ENCODE measurements at places on chromosomes 7 and 10. TPM values are rescaled to one million over a fixed set of nuclear protein-coding genes. Genes with fewer than 3 reads are reported as not detected.

DNA sequence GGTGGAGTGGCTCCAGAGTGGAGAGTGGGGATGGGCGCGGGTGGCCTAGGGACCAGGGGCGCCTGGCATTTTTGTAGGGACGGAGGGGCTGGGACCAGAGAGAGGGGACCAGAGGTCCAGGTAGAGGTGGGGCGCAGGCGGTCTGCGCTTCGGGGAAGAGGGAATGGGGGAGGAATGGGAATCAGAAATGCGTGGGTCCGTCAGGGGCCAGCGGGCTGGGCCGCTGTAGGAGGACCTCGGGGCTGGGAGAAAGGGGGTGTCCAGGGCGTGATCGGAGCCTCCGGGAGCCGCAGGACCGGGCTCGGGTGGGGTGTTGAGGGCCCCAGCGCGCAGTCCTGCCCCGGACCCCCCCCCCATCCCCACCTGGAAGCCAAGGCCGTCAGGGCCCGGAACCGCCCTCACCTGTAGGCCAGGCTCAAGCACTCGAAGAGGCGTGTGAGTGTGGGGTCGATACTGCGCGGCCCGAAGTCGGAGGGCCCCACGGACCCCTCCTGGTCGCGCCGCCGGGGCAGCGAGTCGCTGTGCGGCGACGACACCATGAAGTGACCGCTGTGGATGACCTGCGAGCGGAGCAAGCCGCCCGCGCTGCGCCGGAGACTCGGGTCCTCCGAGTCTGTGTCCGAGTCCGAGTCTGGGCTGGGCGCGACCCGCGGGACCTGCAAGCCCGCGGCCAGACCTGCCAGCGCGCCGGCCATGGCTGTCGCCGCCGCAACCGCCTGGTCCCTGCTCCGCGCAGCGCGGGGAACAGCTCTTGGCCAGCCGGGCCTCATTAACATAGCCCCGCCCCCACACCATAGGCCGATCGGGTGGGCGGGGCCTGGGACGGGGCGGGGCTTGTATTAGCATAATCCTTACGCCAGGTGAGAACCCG is at the start of gene MLXIPL:
MLXIPL (minus strand) TSS at position 725 of the 871 bp plus-strand sequence; CDS start at position 695, 30 bp downstream.
- H3K36me3 ChIP-seq = no peaks in the 10 kb centered on the region
- H3K27me3 ChIP-seq = peaks cover 24% of the 10 kb centered on the region
- DNase-seq = peak; percentile 31
- H3K27ac ChIP-seq = no peak within 1 kb of the TSS
- peaks cover 7% of the 10 kb centered on the region for H3K4me1 ChIP-seq

- H3K27me3 ChIP-seq = no peaks in the 10 kb centered on the region
- H3K36me3 ChIP-seq = no peaks in the 10 kb centered on the region
- no peak overlapping the region for H3K27ac ChIP-seq
- no peaks in the 10 kb centered on the region for H3K4me1 ChIP-seq
- no peak for DNase-seq
Observed at GRCh38 chr10:93182049-93182327, 108.3 kb downstream of the CYP26A1 start.

GRCh38 chr7:65989694-65990080 is 7.7 kb upstream of the GUSB start:
- no peaks in the 10 kb centered on the region for H3K36me3 ChIP-seq
- H3K4me3 ChIP-seq = no peak overlapping the region
- DNase-seq = no peak
- no peaks in the 10 kb centered on the region for H3K4me1 ChIP-seq

- H3K4me1 ChIP-seq = no peaks in the 10 kb centered on the region
- H3K27ac ChIP-seq = no peak overlapping the region
- no peak overlapping the region for H3K4me3 ChIP-seq
- no peak for DNase-seq
Observed at GRCh38 chr10:77214799-77215198, 422.8 kb downstream of the KCNMA1 start.

DNA sequence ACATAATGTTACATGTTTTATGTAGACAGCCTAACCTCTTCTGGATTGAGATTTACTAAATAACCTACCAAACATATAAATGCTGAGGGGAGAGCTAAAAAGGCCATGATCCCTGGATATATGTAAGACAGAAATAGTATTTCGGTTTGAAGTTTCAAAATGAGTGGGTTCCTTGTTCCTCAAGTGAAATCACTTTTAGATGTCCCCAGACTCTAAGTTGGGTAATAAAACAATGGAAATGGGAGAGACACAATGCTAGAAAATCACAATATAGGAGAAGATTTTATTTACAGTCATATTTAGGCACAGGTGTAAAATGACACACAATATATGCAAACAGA is 56.5 kb downstream of the SHTN1 start:
- H3K27ac ChIP-seq = no peak overlapping the region
- no peaks in the 10 kb centered on the region for H3K27me3 ChIP-seq
- no peaks in the 10 kb centered on the region for H3K36me3 ChIP-seq
- H3K4me1 ChIP-seq = no peaks in the 10 kb centered on the region

GRCh38 chr7:86664486-86664885 is 20.8 kb downstream of the GRM3 start:
- no peak overlapping the region for H3K27ac ChIP-seq
- H3K4me1 ChIP-seq = no peaks in the 10 kb centered on the region
- DNase-seq = no peak
- no peaks in the 10 kb centered on the region for H3K36me3 ChIP-seq
- H3K4me3 ChIP-seq = no peak overlapping the region

DNA sequence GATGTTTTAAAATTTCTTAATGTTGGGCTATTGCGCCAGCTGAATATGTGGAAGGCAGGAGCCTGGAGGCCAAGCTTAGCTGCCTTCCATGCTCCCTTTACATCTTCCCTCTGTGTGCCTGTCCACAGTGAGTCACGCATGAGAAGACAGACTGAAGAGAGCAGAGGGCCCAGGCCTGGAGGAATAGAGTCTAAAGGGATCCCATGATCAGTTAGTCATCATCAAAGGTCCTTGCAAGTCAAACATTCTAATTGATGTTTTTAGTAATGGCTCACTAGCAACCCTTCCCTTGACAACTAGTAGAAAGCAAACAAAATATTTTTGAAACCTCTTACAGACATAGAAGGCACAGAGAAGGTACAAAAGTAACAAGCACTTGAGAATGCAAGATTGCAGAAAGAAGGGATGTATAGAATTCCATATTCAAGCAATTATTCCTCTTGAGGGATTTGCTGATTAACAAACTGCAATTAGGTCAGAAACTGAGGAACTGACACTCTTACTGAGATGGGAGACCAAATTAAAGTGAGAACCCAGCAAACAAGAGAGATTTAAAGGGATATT is 30.7 kb upstream of the APBB1IP start:
- DNase-seq = no peak
- no peak overlapping the region for H3K27ac ChIP-seq
- H3K36me3 ChIP-seq = no peaks in the 10 kb centered on the region
- H3K27me3 ChIP-seq = no peaks in the 10 kb centered on the region
- H3K4me3 ChIP-seq = no peak overlapping the region

GRCh38 chr10:71486484-71487114 is 89.9 kb downstream of the CDH23 start:
- no peaks in the 10 kb centered on the region for H3K27me3 ChIP-seq
- no peak for DNase-seq
- H3K36me3 ChIP-seq = no peaks in the 10 kb centered on the region
- no peak overlapping the region for H3K27ac ChIP-seq

Gene C10orf143
- 22.1 TPM for total RNA-seq

Gene WNT8B
- not detected for total RNA-seq

Gene LRRN3
- total RNA-seq = 0.12 TPM

Gene TBX20
- total RNA-seq = 0.41 TPM

DNA sequence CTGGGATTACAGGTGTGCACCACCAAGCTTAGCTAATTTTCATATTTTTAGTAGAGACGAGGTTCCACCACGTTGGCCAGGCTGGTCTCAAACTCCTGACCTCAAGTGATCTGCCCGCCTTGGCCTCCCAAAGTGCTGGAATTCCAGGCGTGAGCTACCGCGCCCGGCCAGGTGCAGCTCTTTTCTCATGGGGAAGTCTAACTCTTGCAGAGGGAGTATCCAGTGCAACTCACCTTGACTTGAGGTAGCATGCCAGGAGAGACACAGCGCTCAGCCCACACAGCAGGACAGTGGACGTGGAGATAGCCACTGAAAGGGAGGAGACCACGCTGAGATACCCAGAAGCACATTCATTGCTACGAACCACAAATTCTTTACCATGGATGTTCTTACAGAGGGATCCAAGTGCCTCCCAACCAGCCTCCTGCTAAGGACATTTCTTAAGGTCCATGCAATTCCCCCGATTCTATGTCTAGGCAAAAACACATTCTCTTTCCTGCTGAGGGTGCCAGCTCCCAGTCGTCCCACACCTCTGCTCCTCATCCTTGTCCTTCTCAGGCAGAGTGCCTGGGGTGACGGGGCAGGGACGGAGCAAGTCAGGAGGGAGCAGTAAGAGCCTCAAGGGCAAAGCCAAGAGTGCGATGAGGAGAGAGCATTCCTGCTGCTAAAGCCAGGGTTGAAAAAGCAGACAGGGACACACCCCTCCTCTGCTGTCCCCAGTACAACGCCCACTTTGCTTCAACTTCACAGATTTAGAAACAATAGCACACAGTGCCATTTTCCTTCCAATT is 21.0 kb downstream of the IL15RA start:
- H3K4me1 ChIP-seq = no peaks in the 10 kb centered on the region
- H3K27me3 ChIP-seq = no peaks in the 10 kb centered on the region
- H3K4me3 ChIP-seq = no peak overlapping the region
- H3K27ac ChIP-seq = no peak overlapping the region
- H3K36me3 ChIP-seq = no peaks in the 10 kb centered on the region

- no peaks in the 10 kb centered on the region for H3K27me3 ChIP-seq
- peak overlapping the region; percentile 42 for H3K4me3 ChIP-seq
- no peaks in the 10 kb centered on the region for H3K4me1 ChIP-seq
- DNase-seq = peak; percentile 84
- peak overlapping the region; percentile 81 for H3K27ac ChIP-seq
Observed at GRCh38 chr7:134891262-134891695, 95.0 kb upstream of the AGBL3 start.

GRCh38 chr7:51778121-51778520 is 461.5 kb upstream of the COBL start:
- DNase-seq = no peak
- H3K4me3 ChIP-seq = no peak overlapping the region
- H3K36me3 ChIP-seq = no peaks in the 10 kb centered on the region
- H3K4me1 ChIP-seq = no peaks in the 10 kb centered on the region
- no peak overlapping the region for H3K27ac ChIP-seq

Gene SLC18A3
- total RNA-seq = 0.07 TPM
